Stimulated activated CD8-positive, alpha-beta memory T cell treated with anti-CD3 and anti-CD28 coated beads, Interleukin-7, amount 100 ng/mL, for 48 hours (primary cell): ENCODE measurements at places on chromosomes 11 and 22.

DNA sequence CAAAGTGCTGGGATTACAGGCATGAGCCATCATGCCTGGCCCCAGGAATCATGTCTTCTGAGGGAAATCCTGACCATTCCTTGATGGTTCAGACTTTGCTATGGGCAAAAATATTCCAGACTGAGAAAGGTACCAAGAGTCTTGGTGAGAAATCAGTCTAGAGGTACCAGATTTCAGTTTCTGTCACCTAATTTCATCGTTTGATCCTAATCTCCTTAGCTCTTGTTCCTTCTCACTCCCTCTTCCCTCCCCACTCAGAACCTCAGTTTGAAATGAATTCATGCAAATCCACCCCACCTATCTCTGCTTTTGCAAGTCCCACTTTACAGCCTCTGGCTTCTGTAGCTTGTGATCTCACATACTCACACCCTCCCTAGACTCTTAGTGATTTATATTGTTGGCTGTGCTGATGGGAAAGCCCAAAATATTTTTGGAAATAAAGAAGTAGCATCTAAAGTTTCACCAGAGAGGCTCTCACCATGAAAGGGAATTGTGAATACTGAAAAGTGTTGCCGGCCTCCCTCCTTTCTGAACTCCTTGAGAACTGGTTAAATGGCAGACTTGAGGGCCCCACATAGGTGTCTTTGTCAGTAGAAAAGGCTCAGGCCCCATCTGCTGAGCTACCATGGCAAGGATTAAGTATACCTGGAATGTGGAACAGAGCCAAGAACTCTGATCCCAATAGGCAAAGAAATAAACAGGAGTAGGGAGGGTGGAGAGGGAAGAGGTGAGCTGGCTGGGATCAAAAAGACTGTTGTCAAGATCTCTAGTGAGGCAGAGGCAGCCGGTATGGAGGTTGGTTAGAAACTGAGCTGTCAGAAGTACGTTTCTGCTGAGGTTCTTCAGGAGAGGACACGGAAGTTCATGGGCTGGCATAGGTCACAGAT is 190.5 kb upstream of the MTMR2 start:
- DNase-seq: no peak

GRCh38 chr11:89536926-89537325 is 45.8 kb upstream of the NOX4 start:
- no peak for DNase-seq

GRCh38 chr11:10095412-10096208 is 198.4 kb downstream of the SBF2 start:
- no peak for DNase-seq

GRCh38 chr11:102793677-102794290 is 4.2 kb downstream of the MMP1 start:
- no peak for DNase-seq

DNA sequence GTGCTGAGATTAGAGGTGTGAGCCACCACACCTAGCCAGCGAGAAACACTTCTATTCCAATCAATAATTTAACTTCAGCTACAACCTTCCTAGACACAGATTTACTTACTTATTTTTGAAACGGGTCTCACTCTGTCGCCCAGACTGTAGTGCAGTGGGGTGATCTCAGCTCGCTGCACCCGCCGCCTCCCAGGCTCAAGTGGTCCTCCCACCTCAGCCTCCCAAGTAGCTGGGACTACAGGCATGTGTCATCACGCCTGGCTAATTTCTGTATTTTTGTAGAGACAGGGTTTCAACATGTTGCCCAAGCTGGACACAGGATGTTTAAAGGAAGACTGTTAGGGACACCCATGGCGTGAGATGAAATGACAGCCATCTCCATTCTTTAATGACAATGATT is 61.3 kb downstream of the MICAL3 start:
- DNase-seq: no peak

- no peak for DNase-seq
Observed at GRCh38 chr11:100682247-100682969, 4.7 kb upstream of the ARHGAP42 start.

DNA sequence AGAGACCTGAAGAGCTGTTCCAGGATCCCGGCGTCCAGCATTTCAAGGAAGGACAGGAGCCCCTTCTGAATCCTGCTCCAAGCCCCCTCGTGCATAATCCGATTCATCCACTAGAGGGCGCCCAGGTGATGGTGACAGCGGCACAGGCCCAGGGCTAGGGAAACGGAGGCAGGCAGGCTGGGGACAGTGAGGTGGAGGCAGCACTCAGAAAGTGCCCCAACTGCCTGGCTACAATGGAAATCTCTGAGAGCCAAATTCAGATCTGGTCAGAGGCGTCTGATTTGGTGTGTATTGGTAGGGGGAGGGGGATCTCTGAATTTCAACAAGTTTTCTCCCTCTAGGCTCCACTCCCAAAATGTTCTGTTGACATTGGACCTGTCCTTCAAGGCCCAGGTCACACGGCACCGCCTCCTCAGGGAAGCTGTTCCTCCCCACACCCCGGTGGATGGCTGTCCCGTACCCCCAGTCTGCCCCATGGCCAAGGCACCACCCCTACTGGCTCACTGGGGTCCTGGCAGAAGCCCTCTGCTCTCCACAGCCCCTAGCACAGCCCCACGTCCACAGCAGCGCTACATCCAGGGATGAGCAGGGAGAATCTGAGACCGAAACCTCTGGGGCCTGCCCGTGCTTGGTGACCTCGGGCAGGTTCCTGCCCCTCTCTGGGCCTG is 142.9 kb downstream of the CRYBB2 start:
- peak; percentile 57 for DNase-seq

- no peak for DNase-seq
Observed at GRCh38 chr22:19121631-19122142, 525 bp downstream of the DGCR2 start.

GRCh38 chr11:40647295-40647694 is 812.2 kb downstream of the LRRC4C start:
- no peak for DNase-seq

- DNase-seq: no peak
Observed at GRCh38 chr22:25818541-25818940, 76.6 kb downstream of the MYO18B start.

- DNase-seq: no peak
Observed at GRCh38 chr11:44452827-44453572, 112.5 kb upstream of the CD82 start.

GRCh38 chr11:35802221-35802620 is 139.6 kb downstream of the TRIM44 start:
- DNase-seq: no peak

DNA sequence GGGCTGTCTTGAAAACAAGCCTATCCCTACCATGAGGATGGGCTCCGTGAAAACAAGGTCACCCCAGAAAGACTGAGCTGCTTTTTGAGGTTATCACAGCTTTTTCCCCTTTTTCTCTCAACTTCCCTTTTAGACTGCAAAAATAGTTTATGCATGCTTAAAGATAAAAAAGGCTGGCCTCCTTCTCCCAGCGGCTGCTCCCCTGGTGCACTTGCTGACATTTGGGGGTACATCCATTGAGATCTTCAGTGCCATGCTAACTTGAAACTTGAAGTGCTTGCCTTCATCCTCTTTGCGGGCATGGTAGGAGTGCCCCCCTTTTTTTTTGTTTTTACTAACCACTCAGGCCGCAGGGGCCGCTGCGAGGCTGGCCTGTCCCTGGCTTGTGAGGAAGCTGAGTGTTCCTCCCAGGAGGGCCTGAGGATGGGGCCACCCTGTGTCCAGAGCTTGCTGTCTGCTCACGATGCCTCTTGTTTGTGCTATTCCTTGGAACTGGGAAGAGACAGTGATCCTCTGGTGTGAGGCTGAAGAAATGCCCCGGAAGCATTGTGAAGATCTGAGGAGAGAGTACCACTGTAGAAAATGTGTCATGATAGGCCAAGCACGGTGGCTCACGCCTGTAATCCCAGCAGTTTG is 2.2 kb downstream of the TANGO2 start:
- DNase-seq: no peak

DNA sequence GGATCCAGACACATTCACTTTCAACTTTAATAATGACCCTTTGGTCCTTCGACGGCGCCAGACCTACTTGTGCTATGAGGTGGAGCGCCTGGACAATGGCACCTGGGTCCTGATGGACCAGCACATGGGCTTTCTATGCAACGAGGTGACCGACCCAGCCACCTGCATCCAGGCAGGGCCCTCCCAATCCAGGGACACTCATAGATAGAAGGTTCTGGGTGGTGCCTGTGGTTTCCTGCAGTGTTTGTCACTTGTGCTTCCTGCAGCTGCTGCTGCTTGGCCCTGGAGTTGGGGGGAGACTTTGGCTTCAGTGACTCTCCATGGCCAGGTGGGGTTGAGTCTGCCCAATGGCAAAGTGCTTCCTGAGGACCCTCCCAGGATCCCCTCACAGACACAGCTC is 7.3 kb downstream of the APOBEC3B start:
- no peak for DNase-seq

- no peak for DNase-seq
Observed at GRCh38 chr22:40534379-40535188, 101.9 kb downstream of the MRTFA start.

DNA sequence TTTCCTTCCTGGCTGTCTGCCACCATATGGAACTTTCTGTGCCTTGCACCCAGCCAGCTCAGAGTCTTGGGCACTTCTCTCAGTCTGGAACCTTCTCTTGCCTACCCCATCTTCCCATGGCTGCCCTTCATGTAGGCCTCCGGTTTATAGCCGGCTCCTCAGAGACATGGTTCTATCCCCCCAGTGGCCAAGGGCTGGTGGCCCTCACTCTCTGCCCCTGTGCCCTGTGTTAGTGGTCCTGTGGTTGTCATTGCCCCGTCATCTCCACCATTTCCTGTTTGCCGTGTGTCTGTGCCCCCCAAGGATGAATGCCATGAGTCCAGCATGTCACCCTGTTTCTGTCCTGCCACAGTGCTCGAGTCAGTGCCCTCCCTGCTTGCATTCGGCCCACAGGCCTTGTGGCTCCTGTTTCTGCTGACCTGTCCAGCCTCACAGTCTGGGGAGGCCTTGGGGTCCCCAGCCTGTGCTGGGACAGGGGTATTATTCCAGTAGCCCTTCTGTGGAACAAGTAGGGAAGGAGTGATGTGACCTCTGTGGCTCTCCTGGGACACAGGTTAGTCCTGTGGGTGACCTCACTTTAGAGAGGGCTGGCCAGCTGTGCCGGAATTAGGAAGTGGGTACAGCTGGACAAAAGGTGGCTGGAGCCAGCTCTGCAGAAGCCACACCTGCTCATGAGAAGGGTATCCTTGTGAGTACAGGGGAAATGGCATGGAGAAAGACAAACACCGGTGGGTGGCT is 30.7 kb downstream of the ST3GAL4 start:
- DNase-seq: no peak

DNA sequence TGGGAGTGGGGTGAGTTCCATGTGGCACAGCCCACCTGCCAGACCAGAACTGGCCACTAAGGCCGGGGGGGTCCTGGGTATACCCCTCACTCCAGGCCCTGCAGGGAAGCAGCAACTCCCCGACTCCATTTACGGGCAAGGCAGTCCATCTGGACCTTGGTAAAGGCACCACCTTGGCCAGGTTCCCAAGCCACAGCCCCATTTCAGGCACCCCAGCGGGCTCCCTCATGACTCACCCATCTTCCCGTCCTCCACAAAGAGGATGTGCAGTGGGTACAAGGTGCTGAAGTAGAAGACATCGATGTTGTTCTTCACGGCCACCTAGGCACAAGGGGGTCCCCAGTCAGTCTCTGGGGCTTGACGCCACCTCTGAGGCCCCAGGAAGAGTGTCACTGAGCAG is 15.7 kb upstream of the RASL10A start:
- DNase-seq: no peak

DNA sequence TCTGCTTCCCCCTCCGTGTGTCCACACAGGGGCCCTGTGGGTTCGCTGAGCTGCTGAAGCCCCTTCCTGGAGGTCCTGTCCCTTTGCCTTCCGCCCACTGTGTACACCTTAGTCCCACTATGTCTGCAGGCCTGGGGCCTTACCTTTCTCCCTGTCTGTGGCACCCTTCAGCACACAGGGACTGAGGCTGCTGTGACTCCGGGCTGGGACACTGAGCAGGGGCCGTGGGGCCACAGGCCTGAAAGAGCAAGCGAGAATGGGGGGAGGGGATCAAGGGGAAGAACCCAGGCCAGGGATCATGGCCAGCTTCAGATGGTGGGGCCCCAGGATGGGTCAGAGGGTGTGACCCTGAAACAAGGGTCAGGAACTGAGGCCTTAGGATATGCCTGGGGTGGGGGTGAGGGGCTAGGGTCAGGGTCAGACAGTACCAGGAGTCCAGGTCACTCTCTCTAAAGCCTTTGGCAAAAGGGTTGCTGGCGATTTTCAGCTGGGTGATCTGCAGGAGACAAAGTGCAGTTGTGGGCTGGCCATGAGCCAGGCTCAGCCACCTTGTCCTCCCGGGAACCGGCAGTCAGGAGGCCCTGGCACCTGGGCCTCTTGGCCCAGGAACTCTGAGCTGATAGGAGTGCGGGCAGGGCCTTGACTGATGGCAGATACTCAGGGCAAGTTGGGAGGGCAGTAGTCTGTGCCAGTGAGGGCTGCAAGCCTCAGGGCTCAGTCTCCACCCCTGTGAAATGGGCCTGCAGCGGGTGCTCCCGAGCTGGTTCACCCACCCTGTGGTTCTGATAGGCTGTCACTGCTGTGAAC is 2.6 kb upstream of the NUDT8 start:
- DNase-seq: no peak

- DNase-seq: no peak
Observed at GRCh38 chr11:130675917-130676316, 227.5 kb downstream of the ADAMTS15 start.

DNA sequence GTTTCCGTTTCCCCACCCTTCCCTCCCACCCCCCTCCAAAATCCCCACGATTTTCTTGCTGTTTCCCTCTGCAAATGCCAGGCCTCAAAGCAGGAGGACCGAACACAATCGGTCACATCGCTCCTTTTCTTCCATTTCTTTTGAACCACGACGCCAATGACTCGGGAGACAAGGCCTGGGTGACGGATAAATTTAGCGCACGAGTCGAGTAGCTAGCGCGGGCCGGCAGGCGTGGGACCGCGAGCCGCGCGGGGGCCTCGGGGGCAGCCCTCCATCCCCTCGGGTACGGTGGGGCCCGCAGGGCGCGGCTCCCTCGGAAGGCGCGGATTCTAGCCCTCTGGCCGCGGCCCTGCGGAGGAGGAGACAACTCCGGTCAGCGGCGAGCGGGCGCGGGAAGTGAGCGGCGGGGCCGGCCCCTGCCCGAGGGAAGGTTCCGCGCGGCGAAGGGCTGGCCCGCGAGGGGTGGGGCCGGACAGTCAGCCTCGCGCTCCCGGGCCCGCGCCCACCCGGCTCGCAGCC is 414 bp downstream of the JOSD1 start:
- no peak for DNase-seq

DNA sequence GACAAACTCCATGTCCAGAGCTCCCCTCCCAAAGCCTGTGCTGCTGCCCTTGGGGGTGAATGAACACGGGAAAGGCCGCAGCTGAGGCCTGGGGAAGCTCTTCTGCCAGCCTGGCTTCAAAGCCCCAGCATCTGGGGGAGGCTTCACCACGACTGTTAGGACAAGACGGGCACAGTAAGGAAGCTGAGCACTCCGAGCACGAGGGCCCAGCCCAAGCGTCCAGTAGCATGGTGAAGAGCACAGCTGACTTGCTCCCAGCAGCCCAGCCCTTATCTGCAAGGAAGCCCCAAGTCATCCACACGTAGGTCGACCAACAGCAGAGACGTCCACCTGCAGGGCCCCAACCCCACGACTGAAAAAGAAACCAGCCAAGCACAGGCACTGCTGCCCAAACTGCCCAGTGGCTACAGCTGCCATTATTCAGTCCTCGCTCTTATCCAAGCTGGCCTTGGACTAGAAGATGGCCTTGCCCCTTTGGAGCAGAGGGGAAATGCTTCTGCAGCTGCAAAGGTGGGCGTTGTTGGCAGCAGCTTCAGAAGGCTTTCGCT is 62.5 kb downstream of the SHANK2 start:
- no peak for DNase-seq

- no peak for DNase-seq
Observed at GRCh38 chr11:116598556-116598955, 174.2 kb downstream of the BUD13 start.

- no peak for DNase-seq
Observed at GRCh38 chr22:41822317-41823057, 10.4 kb upstream of the SREBF2 start.
